ENCODE measurements at places on chromosomes 5 and 9. TPM values are rescaled to one million over a fixed set of nuclear protein-coding genes. Genes with fewer than 3 reads are reported as not detected.

Gene TMC1
- not detected for total RNA-seq

Gene WNK2
- total RNA-seq: 2.7 TPM

Gene KCNT1
- total RNA-seq: not detected

Gene LECT2
- not detected for total RNA-seq

Gene ADAMTS13
- total RNA-seq: 1.3 TPM

Gene CMBL
- total RNA-seq: 0.35 TPM

Gene LRRC70
- 0.73 TPM for total RNA-seq

Gene GPRIN1
- total RNA-seq: 3.7 TPM

Gene S1PR3
- total RNA-seq: 3.4 TPM

Gene FOXE1
- total RNA-seq: not detected

Gene KCNMB1
- not detected for total RNA-seq
